ENCODE measurements at places on chromosomes 2 and 18.

DNA sequence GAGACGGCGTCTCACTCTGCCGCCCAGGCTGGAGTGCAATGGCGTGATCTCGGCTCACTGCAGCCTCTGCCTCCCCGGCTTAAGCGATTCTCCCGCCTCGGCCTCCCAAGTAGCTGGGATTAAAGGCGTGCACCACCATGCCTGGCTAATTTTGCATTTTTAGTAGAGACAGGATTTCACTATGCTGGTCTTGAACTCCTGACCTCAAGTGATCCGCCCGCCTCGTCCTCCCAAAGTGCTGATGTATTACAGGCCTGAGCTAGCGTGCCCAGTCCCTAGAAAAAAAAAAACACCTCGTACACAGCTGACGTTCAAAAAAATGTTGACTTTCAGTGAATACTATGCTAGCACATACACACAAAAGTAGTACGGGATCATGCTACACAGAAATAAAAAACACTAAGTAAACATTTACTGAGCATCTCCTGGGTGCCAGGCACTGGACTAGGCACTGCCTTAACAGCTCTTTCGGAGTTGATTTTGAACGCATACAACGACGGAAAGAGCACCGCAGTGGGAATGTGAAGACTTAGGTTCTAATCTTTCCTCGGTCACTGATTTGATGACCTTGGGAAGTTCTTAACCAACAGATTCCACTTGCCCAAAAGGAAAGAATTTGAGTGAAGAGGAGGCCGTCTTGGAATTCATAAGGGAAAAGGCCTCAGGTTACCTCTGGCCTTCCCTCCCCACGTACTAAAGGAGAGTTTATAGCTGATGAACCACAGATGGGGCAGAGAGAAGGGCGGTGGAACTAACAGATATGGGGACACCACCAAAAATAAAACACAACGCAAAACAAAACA, 1.1 kb downstream of the DNAJC27 start:
- DNase-seq, result peak; percentile 28

GRCh38 chr2:42922293-42922692, 129.9 kb upstream of the HAAO start:
- no peak for DNase-seq

DNA sequence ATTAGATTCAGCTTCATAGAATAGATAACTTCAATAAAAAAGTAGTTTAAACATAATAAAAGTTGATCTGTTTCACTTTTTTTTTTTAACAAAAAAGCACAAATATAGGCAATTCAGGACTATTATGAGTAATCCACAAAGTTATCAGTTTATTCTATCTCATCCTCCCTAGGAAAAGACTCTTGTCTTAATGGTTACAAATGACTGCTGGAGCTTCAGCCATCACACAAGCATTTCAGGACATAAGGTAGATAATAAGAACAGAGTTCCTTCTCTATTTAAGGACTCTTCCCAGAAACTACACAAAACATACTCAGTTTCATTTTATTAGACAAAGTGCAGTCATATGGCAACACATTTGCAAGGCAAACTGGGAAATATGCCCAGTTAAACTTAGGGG, 357.6 kb upstream of the SETBP1 start:
- no peak for DNase-seq

DNA sequence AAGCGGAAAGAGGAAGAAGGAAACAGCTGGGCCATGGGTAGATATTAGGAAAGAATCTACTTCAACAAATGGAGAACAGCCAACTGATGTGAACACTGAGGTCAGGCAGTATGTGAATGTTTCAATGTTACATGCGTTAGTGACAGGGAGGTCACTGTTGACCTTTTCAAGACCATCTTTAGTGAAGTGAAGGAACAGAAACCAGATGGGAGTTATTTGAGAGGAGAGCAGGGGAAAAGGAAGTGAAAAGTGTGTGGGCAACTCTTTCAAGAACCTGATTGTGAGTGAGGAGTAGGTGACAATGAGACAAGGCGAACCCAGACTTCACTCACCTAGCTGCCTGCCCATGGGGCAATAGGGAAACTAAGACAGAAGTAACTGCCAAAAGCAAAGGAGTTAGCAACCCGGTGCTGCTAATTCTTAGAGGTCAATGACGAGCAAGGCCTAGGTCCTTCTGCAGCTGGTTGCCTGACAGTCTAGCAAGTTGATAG, 67.0 kb downstream of the SP3 start:
- DNase-seq, result no peak

DNA sequence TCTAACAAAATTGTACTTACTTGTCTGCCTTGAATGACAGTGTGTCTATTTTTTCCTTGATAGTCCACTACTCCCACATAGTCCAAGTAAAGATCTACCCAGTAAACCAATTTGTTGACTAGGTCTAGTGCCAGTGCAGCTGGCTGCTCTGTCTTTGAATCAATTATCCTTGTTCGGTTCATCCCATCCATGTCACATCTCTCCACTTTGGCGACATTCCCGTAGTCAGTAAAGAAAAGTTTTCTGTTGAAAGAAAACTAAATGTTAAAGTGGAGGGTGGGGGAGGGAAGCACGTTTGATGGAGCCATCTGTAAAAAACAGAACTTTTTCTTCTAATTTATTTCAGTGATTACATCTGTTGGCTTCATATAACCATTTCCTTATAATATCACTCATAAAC, 1068.8 kb downstream of the LRP1B start:
- no peak for DNase-seq

DNA sequence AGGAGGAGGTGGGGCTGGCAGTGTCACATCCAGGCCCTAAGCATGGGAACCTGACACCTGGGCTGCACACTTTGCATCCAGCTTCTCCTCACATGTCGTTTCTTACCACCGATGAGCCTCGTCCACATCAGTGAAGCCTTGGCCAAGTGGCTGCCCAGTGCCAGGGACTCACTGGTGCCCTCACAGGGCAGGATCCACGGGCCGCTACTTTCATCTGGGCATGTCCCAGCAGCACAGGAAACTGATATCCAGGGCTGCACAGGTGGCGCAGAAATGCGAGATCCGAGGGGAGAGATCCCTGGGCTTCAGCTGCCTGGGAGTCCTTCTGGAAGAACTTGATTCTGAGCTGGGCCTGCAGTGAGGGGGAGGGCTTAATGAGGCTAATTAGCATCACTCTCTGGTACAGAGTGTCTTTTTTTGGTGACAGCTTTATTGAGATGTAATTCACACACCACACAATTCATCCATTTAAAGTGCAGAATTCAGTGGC, 291.6 kb upstream of the HDAC4 start:
- DNase-seq, result no peak

- no peak for DNase-seq
These were observed 60.0 kb downstream of the CABLES1 start for GRCh38 chr18:23194997-23195957.

- DNase-seq, result no peak
These were observed 1.6 kb downstream of the TSHZ1 start for GRCh38 chr18:75211953-75212750.

GRCh38 chr2:31049264-31049663, 89.0 kb downstream of the GALNT14 start:
- no peak for DNase-seq

DNA sequence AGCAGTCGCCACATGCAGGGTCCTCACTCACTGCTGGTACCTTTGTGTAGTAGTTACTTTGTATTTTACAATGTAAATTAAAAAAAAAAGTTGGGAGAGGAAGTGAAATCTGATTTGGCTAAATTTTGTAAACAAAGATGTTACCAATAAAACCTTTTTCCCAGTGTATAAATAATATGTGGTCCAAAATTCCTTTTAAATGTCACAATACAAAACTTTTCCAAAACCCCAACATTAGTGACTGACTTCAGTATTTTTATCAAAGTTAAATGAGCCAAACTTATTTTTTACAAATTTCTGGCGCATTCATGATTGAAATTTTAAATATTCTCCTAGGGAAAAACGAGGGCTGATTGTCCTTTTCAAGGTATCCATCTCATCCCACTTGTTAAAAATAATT, 239.9 kb downstream of the AGAP1 start:
- DNase-seq, result no peak

GRCh38 chr2:39434233-39434897, 2.7 kb downstream of the MAP4K3 start:
- DNase-seq, result no peak

GRCh38 chr2:105777031-105777482, 32.3 kb downstream of the NCK2 start:
- DNase-seq, result no peak

GRCh38 chr2:211631503-211631902, 907.1 kb downstream of the ERBB4 start:
- DNase-seq, result no peak

GRCh38 chr2:218892693-218893348, 12.2 kb downstream of the WNT10A start:
- peak; percentile 86 for DNase-seq

- DNase-seq, result no peak
These were observed 111.7 kb upstream of the CSRNP3 start for GRCh38 chr2:165357758-165358157.

GRCh38 chr2:5188636-5189035, 503.5 kb upstream of the SOX11 start:
- DNase-seq, result no peak

- DNase-seq, result no peak
These were observed 45.6 kb downstream of the DIPK1C start for GRCh38 chr18:74411475-74411874.

DNA sequence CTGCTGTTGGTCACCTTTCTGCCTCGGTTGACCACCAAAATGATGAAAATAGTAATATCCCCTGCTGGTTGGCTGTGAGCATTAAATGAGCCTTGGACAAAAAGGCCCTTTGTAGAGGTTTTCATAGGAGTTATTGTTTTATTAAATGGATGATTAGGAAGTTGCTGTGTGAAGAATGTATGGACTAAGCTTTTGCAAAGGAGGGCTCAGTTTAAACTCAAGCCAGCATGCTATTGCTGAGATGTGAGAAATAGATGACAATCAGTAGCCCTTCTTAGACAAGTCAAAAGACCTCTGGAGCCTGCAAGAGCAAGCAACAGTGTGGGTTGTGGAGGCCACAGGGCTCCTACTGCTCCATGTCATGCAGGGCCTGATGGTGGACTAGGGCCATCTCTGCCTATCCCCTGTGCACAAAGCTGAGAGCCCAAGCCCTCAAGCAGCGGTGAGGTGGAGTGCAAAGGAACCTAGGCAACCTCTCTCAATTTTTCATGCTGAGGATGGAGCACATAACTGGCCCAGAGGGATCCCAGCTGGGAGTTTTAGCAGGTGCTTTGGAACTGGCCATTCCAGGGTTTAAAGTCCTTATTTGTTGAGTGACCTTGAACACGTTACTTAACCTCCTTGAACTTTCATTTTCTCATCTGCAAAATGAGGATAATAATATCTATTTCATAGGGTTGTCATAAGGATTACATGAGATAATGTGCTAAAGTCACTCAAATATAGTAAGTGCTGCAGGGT, 37.1 kb downstream of the FOSL2 start:
- DNase-seq, result no peak

- no peak for DNase-seq
These were observed 103.5 kb downstream of the SMIM21 start for GRCh38 chr18:75323821-75324585.

GRCh38 chr2:239226677-239227581, 173.9 kb downstream of the HDAC4 start:
- no peak for DNase-seq

GRCh38 chr2:173191601-173192000, 116.0 kb downstream of the MAP3K20 start:
- no peak for DNase-seq

GRCh38 chr2:24082787-24083566, 1.7 kb downstream of the TP53I3 start:
- DNase-seq, result no peak

DNA sequence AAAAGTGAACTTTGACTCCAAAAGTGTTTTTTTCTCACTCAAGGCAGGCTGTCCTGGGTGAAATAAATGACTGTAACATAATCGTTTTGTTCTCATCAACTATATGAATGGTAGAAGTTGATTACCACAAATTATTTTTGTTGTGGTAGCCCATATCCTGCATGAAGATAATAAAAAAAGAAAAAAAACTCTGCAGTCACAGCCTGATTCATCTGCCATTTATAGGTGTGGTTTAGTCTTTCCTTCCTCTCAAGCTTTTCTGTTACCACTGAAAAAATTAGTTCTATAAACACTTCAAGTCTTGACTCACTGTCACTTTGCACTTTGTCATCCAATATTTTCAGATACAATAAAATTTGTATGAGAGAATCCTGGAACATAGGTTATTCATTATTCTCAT, 522.0 kb downstream of the PLCL1 start:
- no peak for DNase-seq

DNA sequence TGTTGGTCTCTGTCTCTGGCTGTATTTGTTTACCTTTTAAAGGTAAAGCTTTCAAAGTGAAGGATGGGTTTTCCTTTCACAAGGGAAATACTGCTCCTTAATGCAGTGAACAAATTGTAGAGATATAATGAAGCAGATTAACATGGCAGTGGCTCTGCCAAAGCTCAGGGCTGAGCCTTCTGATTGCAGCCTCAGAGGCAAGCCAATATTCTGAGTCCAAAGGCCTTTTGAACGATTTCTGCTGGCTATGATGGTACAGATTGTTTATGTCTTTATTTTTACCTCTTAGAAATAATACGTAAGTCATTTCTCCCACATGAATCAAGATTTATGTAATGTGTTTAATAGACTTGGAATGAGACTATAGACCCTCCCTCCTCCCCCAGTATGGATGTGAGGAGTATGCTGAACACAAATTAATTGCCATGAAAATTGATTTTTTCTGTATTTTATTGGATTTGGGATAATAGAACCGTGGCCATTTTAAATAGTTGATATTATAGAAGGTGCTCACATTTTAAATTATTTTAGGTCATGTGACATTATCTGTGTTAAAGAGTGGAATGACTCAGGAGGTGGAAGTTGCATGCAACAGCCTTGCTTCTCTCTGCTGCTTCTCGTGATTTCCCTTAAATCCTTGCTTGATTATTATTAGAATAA, 772 bp downstream of the SCN2A start:
- no peak for DNase-seq

DNA sequence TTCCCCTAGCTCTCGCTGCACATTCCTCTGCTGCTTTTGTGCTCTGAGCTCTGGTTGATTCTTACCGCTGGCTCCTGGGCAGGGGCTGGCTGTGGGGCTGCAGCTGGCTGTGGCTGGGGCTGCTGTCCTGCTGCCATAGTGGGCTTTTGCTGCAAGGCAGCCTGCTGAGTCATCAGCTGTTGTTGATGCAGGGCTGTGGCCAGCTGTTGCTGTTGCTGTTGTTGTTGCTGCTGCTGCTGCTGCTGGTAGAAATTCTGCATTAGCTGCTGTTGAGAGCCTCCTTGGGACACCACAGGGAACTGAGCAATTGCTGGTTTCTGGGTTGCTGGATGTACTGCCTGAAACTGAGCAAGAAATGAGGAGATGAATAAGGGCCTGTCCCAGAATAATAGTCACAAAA, 77.2 kb upstream of the NFU1 start:
- no peak for DNase-seq

GRCh38 chr2:179861027-179861415, 391 bp downstream of the ZNF385B start:
- no peak for DNase-seq

DNA sequence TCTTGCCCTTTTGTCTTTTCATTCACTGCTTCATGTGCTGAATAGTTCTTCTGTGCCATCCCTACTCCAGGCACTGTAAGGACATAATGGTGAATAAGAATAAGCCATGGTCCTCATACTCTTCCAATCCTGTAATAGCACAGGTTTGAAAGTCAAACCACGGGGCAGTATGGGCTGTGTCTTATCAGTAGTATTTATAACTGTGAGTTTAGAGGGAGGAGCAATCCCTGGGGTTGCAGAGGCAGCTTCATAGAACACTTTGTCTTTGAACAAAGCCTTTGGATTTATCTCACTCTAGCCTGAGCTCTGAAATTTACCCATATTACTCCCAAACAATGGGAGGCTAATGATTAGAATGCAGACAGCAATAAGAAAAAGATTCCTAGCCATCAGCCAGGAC, 30.2 kb upstream of the ALK start:
- DNase-seq, result no peak
